ENCODE measurements at places on chromosomes 5 and 9. TPM values are rescaled to one million over a fixed set of nuclear protein-coding genes. Genes with fewer than 3 reads are reported as not detected.

Gene DDX4
- polyA plus RNA-seq, result not detected

Gene ARHGEF28
- polyA plus RNA-seq, result 3.6 TPM

Gene TICAM2
- 3.4 TPM for polyA plus RNA-seq

Gene PCDHB13
- 0.26 TPM for polyA plus RNA-seq

Gene APBB3
- 21.4 TPM for polyA plus RNA-seq

Gene PCDHB6
- polyA plus RNA-seq, result 0.07 TPM

Gene SPATA31C1
- not detected for polyA plus RNA-seq

- H3K27ac ChIP-seq, result no peak overlapping the region
- no peak overlapping the region for H3K4me3 ChIP-seq
- no peak for DNase-seq
- no peaks in the 10 kb centered on the region for H3K36me3 ChIP-seq
Measured at GRCh38 chr9:92882276-92882675, 4.4 kb upstream of the ZNF484 start.

DNA sequence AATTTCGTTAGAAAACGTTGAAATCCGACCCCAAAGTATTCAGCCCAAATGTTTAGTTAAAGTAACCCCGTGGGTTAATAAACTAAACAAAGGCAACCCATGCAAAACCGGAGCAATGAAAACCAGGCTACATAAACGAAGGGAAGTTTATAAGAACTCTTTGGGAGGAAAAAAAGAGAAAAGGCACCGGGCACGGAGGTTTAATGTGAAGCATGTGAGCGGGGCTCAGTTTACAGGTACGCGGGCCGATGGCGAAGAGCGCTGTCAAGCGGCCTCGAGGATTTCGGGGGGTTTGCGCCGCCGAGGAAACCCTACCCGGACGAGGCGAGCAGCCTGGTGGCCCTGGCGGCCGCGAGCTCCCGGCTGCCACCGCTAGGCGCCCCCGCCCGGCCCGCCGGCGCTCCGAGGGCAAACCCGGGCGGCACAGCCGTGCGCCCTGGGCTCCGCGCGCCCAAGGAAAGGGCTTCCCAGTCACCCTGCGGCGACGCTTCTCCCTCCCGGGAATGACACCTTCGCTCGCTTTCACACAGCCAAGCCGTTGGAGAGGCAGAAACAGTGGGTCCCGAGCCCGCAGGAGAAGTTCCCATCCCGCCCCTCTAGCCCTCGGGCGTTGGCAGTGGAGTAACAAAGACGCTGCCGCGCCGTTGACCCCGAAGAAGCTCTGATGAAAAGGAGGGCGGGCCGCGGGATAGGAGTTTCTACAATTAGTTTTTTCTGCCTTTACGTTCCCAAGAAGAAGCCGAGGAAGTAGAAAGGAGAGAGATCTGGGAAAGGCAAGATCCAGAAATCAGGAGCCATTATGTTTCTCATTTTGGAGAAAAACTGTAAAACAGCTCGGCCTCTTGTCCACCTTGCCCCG is 126.0 kb downstream of the TMEM174 start:
- H3K4me3 ChIP-seq, result peak overlapping the region; percentile 45
- DNase-seq, result peak; percentile 85
- peaks cover 9% of the 10 kb centered on the region for H3K4me1 ChIP-seq
- no peaks in the 10 kb centered on the region for H3K36me3 ChIP-seq
- H3K27ac ChIP-seq, result peak overlapping the region; percentile 86
- peaks cover 6% of the 10 kb centered on the region for H3K27me3 ChIP-seq

DNA sequence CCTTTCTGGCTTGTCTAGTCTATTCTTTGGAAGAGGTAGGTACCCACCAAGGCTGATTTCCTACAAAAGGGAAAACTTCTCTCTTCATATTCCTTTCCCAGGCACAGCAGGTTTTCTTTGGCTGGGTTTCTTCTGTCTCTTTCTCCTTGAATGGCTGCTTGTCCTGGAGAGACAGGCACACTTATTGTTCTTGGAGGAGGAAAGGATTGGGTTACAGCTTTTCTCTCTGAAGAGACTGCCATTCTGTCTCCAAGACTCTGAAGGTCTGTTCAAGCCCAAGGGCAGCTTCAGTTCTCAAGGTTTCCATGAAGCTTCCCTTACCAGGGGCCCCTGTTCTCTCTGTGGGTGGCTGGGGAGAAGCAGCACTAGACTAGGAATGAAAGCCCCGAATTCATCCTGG is 33.9 kb downstream of the ACTBL2 start:
- no peak for DNase-seq
- no peaks in the 10 kb centered on the region for H3K27me3 ChIP-seq

DNA sequence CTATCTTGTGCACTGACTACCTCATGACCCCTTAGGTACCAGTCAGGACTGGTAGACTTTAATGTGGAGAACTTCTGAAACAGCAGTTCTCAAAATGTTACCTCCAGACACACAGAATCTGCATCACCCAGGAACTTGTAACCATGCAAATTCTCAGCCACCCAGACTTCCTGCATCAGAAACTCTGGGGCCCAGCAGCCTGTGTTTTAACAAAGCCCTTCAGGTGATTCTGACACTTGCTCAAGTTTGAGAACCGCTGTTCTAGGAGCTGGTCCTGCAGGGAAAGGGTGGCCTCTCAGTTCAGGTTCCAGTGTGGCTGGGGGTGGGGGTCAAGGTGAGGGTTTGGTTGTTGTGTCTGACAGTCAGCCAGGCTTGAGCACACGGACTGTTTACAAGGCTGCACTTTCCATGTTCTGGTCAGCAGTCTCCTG is 28.4 kb downstream of the ZFP62 start:
- no peak overlapping the region for H3K4me3 ChIP-seq
- H3K4me1 ChIP-seq, result peaks cover 9% of the 10 kb centered on the region
- no peaks in the 10 kb centered on the region for H3K27me3 ChIP-seq

- DNase-seq, result peak; percentile 90
- peaks cover 11% of the 10 kb centered on the region for H3K36me3 ChIP-seq
- peaks cover 33% of the 10 kb centered on the region for H3K4me1 ChIP-seq
- no peaks in the 10 kb centered on the region for H3K27me3 ChIP-seq
- H3K27ac ChIP-seq, result peak overlapping the region; percentile 88
- H3K4me3 ChIP-seq, result no peak overlapping the region
Measured at GRCh38 chr9:110919609-110920008, 118.7 kb downstream of the LPAR1 start.

- DNase-seq, result no peak
- peaks cover 1% of the 10 kb centered on the region for H3K4me1 ChIP-seq
- H3K4me3 ChIP-seq, result no peak overlapping the region
- H3K27me3 ChIP-seq, result no peaks in the 10 kb centered on the region
- no peaks in the 10 kb centered on the region for H3K36me3 ChIP-seq
Measured at GRCh38 chr5:35794328-35794619, 62.4 kb upstream of the IL7R start.

GRCh38 chr9:1434052-1434767 is 384.1 kb downstream of the DMRT2 start:
- no peaks in the 10 kb centered on the region for H3K27me3 ChIP-seq
- H3K4me3 ChIP-seq, result no peak overlapping the region

Measured in IMR-90 (cell line).